ENCODE measurements at places on chromosomes 1 and 21.

- DNase-seq: no peak
Observed at GRCh38 chr1:19346026-19346425, 33.9 kb downstream of the SLC66A1 start.

DNA sequence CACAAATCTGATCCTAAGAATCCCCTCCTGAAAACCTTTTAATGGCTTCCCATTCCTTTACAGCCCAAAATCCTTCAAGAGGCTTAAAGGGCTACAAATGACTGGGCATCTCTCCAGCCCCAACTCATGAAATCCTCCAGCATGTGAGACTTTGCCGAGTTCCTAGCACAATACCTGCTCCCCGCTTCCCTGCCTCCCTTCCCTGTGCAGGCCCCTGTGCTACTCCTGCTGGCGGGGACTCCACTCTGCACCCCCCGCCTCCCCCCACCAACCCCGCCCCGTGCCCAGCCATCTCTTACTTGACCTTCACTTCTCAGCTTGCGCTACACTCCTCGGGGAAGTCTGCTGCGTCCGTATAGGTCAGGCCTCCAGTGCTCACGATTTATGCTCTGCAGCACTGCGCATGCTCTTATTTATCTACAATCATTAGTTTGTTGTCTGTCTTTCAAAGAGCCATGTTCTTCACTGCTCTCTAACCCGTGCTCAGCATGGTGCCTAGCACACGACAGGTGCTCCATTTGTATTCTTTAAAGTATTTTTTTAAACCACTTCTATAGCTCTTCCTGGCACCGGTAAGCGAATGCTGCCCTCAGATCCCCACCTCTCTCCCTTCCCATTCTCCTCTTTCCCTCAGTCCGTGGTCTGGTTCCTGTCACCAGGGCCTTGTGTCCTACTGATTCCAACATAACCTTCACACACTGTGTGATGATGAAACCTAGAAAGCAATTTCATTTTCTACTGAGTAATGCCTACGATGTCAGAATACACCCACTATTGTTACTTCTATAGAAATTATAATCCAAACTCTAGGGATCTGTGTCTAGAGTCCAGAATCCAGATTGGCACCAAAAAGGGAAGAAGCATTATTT lies 37.5 kb upstream of the PLA2G2C start:
- no peak for DNase-seq

DNA sequence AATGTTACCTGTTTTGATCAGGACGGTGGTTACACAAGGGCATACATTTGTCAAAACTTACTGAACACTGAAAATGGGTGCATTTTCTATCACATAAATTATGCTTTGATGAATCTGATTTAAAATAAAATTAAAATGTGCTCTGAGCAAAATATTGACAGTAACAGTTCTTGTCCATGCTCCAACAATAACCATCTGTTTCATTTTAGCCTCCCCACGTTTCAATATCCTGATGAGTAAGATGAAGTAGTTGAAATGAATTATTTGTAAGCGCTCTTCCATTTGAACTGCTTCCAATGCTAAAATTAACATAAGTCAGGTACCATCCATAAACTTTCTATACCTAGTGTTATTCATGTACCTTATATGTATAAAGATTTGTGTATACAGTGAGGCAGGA lies 365.4 kb downstream of the LTN1 start:
- no peak for DNase-seq

DNA sequence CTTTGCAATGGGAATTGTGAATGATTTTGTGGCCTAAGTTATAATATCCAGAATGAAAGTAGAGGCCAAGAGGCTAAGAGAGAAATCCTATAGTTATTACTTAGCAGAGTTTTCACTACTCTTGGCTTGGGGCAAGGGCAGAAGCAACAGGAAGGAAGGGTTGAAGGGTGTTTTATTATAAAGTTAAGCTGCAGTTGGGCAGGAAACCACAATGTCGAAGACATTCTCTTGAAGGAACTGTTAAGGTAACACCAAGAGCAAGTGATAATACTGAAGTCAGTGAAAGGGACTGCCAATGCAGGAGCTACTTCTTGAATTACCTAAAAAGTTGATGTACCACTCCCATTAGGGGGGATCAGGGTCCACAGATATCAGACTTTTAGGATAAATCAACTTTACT lies 8.3 kb downstream of the XCL2 start:
- DNase-seq: no peak

GRCh38 chr1:89539128-89539527 lies 14.5 kb downstream of the LRRC8B start:
- DNase-seq: no peak

- DNase-seq: no peak
Observed at GRCh38 chr1:39408641-39409054, 82.8 kb upstream of the BMP8A start.

DNA sequence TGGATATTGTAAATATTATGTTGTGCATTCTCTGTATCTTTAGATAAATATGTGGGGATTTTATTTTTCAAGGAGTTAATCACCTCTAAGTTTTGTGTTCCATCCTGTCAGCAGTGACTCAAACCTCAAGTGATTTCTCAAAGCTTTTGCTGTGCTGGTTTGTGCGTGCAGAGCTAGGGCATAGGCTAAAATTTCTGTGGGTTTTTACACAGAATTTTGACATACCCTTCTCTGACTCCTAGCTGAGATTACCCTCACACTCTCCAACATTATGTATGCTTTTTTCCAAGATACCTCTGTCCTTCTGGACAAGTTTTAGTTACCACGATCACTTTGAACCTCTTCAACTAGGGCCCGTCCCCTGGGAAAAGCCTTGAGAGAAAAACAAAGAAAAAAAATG lies 384.9 kb downstream of the NCAM2 start:
- no peak for DNase-seq

DNA sequence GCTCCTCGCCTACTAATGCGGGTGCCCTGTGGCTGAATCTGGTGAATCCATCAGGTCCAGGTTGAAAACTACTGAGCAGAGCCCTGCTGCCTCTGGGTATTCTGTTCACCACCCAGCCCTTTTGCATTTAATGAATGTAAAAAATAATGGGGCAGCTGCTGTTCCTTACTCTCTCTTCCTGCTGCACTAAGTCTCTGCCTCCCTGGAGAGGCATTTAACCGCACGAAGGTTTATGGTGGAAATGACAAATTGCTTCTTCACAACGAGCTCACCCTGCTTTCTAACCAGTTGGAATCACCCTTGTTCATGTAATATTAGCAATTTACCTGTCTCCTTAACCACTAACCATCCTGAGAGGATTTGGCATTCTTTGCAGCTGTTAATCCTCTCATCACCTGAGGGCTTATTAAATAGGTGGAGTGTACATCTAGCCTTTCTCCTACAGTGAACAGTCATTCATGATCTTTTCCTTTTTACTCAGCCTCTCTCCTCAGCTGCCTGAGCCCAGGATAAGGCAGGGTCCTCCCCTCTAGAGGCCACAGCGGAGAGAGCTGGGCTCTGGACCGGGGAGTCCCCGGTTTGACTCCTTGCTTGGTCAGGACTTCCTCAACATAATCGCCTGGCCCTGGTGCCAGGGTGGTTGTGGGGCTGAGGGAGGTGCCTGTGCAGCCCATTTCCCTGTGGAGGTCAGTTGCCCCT lies 97.6 kb downstream of the NOS1AP start:
- no peak for DNase-seq

DNA sequence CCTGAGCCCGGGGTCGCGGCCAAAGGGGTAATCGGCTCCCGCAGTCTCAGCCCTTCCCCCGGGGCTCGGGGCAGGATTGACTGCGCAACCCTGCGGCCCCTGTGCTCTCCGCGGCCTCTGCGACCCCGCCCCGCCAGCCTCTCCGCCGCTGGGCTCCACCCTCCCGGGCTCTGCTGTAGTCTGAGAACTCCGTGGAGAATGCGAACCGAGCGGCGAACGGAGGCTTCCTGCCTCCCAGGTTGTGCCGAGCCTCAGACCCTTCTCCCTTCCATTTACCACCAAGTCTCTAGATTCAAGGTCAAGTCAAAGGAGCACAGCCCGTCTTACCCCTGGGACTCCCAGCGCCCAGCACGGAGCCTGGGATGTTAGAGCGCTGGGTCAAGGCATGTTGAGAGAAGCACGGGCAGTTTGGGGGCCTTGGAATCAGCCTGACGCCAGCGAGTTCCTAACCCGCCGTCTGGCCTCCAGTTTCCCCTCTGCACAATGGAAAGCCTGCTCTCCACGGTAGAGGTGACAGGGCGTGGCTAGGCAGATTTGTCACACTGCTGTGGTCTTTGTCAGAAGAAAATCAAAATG lies 3.0 kb downstream of the ATP2B4 start:
- DNase-seq: no peak

DNA sequence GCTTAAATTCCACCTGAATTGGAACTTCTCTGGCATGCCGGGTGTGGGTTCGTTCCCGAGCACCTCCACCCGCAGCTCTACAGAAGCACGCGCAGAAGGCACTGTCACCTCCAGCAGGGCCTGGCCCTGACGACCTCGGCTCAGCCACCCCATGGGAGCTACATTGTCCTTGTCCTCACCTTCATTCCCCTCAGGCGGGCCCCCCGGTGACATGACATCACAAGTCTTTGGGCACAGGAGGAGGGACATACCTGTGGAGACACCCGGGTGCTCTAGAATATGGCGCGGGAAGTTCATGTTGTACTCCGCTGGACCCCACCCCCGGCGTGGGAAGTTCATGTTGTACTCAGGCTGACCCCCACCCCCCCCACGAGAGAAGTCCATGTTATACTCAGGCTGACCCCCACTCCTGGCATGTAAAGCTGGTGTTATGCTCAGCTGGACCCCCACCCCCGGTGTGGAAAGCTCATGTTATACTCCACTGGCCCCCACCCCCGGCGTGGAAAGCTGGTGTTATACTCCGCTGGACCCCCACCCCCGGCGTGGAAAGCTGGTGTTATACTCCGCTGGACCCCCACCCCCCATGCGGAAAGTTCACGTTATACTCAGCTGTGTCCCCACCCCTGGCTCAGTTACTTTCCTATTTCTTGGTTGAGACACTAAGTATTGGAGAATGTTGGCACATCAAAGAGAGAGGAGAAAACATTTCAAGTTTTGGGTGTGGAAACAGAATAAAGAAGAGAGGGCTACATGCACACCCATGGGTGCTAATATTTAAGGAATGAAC lies 37.6 kb downstream of the UMODL1 start:
- no peak for DNase-seq

DNA sequence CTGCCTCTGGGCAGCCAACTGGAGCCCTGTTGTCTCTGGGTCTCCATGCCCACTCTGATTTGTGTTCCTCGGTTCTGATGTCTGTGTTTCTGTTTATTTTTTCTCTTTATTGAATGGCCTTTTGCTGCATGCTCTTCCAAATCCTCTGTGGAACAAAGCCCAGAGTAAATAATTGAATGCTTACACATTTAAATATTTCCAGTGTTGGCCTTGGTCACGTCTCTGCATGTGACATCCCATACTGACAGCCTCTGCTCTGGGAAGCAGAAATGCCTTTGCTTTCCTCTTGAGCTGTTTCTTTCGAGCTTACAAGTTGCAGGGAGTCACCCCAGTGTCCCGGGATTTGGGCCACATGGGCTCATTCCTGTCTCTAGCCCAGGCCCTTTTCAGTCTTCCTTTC lies 267.9 kb downstream of the PTPRU start:
- no peak for DNase-seq

- no peak for DNase-seq
Observed at GRCh38 chr1:21779613-21780521, 3.1 kb downstream of the USP48 start.

GRCh38 chr1:45359882-45360513 lies 19.8 kb upstream of the MUTYH start:
- no peak for DNase-seq

DNA sequence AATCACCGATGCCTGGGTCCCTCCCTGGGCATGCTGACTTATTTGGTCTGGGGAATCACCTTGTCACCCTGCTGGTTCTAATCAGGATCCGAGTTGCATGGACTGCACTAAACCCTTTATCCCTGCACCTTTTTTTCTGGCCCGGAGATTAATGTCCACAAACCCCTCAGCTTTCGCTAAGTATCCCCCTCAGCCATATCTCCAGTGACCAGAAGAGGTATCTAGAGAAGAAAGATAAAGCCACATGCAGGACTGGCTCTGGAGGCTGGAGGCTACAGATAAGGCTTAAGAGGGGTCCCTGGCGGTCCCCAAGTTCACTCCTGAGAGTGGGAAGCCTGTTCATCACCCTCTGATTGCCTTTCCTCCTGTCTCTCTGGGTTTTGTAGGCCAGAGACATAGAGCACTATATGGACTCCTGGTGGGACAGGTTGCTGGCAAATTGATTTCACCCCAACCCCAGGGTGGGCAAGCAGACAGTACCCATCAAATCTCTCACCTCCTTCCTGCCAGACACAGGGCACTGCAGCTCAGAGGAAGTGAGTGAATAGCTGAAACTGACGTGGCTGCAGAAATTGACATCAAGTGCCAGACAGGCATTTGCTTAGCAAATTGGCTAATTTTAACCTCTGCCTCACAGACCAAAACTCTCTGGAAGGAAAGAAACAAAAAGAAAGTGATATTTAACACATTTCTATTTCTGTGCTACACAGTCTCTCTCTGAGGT lies 38.8 kb downstream of the HMGB4 start:
- no peak for DNase-seq

- DNase-seq: no peak
Observed at GRCh38 chr1:234509457-234510328, 30.7 kb upstream of the TARBP1 start.

DNA sequence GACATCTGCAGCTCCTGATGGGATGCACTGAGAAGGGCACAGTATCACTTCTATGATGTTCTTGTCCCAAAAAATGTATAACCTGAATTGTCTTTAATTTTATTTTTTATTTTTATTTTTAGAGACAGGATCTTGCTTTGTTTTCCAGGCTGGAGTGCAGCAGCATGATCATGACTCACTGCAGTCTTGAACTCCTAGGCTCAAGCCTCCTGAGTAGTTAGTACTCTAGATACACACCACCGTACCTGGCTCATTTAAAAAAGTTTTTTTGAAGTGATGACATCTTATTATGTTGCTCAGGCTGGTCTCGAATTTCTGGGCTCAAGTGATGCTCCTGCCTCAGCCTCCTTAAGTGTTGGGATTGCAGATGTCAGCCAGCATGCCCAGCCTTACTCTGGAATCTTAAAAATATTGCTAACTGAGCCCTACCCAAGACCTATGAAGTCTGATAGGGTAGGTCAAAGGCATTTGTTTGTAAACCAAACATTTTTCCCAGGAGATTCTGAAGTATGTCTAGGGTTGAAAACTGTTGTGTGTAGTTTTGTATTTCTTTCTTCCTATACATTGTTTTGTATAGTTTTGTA lies 68.9 kb downstream of the ATF6 start:
- no peak for DNase-seq

GRCh38 chr1:229075217-229075616 lies 195.7 kb upstream of the RAB4A start:
- DNase-seq: no peak

GRCh38 chr1:77631751-77632150 lies 50.7 kb downstream of the ZZZ3 start:
- DNase-seq: no peak

DNA sequence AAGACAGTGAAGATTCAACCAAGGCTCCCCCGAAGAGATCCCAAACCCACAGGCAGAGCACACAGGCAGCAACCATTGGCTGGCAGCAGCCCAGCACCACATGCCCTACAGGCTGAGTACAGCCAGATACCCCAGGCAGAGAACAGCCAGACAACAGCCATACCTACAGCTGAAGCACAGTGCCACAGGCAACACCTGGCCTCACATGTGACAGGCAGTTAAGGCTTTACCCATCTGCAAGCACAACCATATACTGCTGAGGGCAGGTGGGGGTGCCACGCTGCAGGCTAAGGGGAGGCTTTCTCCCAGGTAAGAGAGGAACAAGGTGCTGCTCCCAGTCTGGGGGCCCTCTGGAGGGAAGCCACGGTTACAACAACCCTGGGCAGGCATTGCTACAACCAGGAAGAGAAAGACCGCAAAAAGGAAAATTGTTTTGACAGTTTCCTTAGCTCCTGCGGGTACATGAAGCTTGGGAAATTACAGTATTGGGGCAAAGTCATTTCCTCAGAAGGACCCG lies 12.3 kb downstream of the CHIT1 start:
- no peak for DNase-seq

- DNase-seq: no peak
Observed at GRCh38 chr1:5982868-5983267, 9.4 kb downstream of the NPHP4 start.

All from vagina (tissue), 2 donors.